NCI-H2171 treated with DMSO at 0.1 percent for 48 hours (cell line): ENCODE measurements at places on chromosomes 1 and 21.
A peak's percentile ranks its signal among the peaks of the same experiment; 100 is the strongest.

DNA sequence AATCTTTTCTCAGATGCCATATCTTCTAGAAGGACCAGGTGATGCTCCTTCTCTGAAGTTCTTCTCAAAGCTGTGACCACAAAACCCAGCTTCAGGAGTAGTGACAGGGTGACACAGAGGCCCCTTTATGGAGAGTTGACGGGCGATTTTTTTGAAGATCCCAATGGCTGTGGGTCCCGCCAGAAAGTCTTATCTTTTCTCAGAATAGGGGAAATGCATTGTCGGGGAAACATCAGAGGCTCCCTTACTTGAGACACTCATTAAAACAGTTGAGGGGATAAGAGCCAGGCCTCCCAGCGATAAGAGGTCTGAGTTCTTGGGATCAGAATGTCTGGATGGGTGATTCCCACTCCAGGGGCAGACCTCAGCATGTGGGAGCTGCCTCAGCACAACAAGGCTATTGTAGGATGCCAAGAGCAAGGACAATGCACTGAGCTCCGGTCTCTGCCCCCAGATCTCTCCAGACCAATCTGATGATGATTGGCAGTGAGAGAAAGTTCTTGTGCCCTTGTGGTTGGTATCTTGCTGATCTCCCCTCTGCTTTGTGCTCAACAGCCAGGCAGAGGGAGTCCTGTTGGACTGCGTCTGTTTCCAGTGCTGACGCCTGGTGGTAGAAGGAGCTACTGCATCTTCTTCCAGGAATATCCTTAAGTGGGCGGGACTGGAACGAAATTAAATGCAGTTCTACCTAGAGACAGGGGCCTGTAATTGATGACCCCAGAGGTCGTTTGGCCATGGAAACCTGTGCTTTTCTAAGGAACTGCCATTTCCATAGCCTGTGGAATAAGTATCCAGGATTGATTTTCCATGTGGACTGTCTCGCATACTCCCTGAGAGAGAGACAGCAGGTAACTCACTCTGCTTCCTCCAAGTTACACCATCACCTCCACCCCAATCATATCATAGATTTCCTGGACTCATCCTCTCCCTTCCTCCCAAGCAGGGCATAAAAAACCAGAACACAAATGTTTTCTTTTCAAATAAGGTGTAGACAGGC is 6.8 kb upstream of the ACKR1 start:
- DNase-seq, result peak; percentile 6

DNA sequence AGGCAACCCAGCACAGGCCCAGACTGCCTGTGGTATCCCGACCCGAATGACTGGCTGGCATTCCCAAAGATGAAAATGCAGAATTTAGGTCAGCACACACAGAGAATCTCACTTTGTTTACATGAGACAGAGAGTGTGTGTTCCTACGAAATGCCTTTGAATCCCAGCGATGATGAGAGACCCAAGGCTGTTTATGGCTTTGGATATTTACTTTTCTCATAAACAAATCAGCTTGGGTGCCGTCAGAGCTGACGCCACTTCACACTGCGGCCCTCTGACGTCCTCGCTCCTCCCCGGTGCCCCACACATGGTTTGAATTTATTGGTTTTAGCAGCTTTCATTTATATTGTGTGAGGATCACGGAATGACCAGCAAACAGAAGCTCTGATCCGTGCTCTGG is 18.7 kb downstream of the TRABD2B start:
- DNase-seq, result no peak

DNA sequence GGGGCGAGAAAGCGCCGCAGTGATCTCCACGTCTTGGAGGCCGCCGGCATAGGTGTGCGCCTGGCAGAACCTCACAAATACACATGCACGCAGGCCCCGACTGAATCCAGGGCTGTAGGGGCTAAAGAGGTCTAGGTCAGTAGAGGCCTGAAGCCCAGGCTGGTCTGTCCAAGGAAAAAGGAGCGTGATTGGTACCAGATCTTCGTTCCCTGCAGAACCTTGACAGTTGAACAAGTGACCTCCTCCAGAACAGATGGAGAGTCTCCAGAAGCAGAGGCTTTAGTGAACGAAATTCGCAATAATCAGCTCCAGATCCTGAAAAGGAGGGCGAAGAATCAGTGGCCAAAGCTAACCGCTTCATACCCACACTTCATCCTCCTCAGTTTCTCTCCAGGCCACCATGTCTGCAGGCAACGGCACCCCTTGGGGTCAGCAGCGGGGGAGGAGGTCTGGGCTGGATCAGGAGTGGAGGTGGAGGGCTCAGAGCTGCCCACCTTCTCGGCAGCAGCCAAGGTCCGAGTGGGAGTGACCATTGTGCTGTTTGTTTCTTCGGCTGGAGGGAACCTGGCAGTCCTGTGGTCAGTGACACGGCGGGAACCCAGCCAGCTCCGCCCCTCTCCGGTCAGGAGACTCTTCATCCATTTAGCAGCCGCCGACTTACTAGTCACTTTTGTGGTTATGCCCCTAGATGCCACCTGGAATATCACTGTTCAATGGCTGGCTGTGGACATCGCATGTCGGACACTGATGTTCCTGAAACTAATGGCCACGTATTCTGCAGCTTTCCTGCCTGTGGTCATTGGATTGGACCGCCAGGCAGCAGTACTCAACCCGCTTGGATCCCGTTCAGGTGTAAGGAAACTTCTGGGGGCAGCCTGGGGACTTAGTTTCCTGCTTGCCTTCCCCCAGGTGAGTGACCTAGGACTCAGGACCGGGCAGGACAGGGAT is 749 bp upstream of the PEX11B start:
- no peak for DNase-seq

DNA sequence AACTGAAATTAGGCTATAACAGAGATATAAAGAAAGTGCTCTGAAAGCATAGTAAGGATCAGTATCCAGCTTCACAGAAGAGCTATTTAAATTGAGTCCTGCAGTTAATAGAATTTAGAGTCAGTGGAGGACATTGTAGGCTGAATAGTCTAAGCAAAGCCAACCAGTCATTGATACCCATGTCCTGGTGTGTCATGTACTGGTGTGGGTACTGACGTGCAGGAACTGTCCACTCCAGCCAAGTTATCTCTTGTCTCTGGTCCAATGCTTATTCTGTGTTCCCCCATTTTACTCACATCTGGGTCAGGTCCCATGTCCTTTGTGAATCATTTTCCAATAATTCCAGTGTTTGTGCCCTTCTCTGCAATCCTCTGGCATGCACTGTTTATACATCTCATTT is 90.0 kb downstream of the MACF1 start:
- no peak for DNase-seq

GRCh38 chr21:39208624-39209333 is 25.5 kb upstream of the PSMG1 start:
- DNase-seq, result no peak

DNA sequence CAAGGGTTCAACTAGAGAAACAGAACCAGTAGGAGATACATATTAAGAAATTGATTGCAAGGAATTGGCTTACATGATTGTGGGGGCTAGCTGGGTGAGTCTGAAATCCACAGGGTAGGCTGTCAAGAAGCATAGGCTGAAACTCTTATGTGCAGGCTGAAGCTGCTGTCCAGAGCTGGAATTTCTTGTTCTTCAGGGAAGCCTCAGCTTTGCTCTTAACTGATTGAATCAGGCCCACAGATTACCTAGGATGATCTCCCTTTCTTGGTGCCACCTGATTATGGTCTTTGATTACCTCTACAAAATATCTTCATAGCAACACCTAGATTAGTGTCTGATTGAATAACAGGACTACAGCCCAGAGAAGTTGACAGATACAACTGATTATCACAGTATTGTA is 22.5 kb upstream of the FRRS1 start:
- no peak for DNase-seq

GRCh38 chr21:18228060-18228739 is 16.4 kb upstream of the CHODL start:
- DNase-seq, result peak; percentile 85

DNA sequence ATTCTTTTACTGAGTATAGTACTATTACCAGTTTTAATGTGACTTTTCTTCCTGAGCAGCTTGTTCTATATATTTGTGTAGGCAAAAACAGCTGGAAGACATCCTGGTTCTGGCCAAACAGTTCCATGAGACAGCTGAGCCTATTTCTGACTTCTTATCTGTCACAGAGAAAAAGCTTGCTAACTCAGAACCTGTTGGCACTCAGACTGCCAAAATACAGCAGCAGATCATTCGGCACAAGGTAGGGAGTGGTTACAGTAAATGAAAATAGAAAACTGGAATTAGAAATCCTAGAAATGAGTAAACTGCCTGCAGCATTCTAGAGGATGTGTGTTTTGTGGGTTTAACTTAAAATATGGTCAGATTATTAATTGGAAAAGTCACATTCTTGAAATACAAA is 64.1 kb upstream of the BMP8A start:
- DNase-seq, result no peak

- DNase-seq, result peak; percentile 73
These were observed 120.8 kb upstream of the RRP15 start for GRCh38 chr1:218164111-218164929.

DNA sequence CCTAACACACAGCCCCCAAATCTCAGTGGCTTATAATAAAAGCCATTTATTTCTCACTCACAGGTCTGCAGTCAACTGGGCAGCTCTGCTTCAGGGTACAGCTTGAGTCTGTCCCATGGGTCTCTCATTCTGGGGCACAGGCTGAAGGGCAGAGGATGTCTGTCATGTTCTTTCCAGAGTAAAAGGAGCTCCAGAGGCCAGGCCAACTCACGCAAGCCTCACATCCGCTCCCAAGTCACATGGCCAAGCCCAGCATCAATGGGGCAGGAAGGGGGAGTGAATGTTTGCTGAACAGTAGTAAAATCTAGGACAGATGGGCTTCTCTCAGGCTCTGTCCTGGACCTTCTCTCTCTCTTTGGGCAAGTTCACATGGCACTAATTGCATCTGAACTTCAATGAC is 7.1 kb upstream of the SSBP3 start:
- peak; percentile 16 for DNase-seq

- no peak for DNase-seq
These were observed 51.9 kb downstream of the DIPK1A start for GRCh38 chr1:92909321-92909720.

- DNase-seq, result no peak
These were observed 421.6 kb upstream of the PBX1 start for GRCh38 chr1:164137273-164137925.

- no peak for DNase-seq
These were observed 55.5 kb upstream of the RASAL2 start for GRCh38 chr1:178038372-178038771.

DNA sequence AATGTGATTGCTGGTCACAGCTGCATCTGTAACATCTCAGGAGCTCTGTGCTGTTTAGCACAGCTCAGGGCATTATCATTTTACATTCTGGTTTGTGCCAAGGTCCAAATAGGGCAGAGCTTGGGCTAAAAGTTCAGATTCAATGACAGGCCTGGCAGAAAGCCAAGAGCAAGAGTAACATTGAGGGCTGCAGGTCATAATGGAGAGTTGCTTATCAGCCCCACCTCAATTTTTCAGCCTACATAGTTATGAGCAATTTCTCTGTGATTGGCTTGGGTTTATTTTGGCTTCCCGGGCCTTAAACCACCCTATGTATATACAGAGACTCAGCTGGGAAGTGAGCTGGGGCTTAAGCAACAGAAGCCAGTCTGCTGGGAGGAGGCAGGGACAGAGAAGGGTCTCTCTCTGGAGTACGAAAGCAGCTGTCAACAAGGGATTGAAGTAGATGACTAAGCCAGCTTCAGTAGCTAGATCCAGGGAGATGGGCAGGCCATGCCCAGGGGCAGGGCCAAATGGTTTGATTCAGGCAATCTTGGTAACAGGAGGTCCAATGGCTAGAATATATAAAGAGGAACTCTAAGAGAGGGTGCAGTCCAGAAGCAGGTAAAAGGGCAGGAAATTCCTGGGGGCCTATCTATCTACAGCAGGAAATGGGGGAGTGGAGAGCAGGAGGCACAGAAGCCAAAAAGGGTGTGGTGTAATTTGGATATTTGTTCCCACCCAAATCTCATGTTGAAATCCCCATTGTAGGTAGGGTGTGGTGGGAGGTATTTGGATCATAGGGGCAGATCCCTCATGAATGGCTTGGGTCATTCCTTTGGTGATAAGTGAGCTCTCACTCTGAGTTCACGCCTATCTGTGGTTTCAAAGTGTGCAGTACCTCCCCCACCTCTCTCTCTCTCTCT is 49.0 kb downstream of the BRINP2 start:
- no peak for DNase-seq

- DNase-seq, result peak; percentile 14
These were observed 124.0 kb downstream of the SYT14 start for GRCh38 chr1:210061992-210062391.

GRCh38 chr1:169338617-169339016 is 29.0 kb downstream of the NME7 start:
- DNase-seq, result no peak

DNA sequence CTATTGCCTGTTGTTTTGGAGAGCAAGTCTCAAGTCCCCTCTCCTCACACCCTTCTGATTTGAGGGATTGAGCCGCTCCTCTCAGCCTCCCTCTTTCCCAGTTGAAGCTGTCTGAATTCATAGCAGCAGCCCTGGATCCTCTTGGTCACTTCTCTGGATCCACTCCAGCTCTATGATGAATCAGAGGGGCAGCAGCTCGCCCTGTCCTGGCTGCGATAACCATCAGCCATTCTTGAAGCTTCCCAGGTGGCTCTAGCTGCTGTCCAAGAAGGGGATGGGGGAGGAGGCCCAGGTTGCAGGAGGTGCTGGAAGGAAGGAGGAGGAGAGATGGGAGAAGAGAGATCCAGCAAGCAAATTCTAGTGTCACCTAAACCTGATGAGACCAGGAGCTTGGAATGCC is 31.3 kb downstream of the WNT4 start:
- DNase-seq, result no peak

DNA sequence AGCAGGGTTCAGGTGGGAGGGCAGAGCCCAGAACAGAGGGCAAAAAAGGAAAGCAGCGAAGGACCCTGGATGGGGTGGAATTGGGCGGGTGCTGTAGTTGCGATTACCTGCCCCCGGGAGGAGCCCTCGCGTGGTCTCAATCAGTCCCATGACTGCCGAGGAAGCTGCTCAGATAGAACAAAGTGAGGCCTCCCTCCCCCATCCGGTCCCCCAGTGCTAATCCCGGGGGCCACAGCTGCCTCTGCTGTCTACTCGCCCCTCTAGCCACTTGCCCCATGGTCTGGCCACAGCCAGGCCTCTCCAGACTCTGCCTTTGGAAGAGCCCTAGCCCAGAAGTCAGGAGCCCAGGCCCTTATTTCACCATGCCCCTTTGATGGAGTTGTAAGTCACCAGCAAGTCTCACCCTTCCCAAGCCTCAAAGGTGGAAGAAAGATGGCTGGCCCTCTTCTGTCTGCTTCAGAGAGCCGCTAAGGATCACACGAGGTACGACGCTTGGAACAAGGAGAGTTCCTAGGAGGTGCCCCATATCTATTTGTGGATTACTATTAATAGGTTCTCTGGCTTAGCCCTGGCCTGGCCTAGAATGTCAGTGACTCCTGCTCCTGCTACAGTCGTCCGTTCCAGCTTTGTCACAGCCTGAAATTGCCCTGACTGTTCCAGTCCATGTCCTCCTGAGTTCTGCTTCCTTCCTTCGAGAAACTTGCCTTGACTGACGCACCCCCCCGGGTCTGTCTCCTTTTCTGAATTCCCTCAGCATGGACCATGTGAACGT is 16.4 kb downstream of the ECHDC2 start:
- DNase-seq, result peak; percentile 14

DNA sequence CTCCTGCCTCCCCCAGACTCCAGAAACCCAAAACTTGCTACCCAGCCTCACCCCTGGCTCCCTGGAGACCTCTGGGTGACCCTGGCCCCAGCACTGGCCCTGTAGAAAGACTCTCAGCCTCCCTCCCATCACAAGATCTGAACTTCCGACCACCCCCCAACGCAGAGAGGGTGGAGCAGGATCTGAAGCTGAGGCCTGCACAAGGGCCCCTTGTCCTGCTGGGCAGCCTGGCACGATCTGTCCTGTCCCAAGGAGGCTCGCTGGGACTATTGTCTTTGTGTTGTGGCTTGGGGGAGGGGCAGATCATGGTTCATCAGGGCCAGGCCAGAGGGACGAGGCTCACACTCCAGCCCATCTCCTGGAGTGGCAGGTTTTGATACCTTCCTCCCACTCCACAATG is 20.0 kb downstream of the PHLDA3 start:
- no peak for DNase-seq
